Stimulated activated CD4-positive, alpha-beta T cell treated with anti-CD3 and anti-CD28 coated beads, Interleukin-1b, Interleukin-23, amount 100 ng/mL, for 48 hours (primary cell): ENCODE measurements at places on chromosomes 3 and 15.

- no peak for DNase-seq
These were observed 5.7 kb upstream of the BLM start for GRCh38 chr15:90711418-90711824.

DNA sequence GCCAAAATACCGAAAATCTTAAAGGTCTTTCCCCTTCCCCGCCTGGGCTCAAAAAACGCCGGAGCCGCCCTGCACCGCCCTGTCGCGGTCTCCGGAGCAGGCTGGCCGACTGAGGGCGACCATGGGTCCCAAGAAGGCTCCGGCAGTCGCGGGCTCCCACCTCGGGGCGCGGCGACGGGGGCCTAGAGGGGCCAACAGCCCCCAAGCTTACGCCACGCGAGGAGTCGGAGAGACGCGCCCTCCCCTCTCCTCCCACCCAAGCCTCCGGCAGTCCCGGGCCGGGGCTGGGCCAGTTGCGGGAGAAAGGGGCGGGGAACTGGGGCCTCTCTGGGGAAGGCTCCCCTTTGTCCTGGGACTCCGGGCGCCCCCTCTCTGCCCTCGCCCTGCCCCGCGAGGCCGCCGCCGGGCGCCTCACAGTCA lies 69.2 kb downstream of the GOLGA8B start:
- no peak for DNase-seq

GRCh38 chr3:48504051-48504946 lies at the start of gene SHISA5:
Gene SHISA5, minus strand, starts transcription at chr3:48504174. Its CDS starts 80 bp downstream, at chr3:48504094.
- peak; percentile 53 for DNase-seq

- DNase-seq = no peak
These were observed 14.5 kb downstream of the C3orf20 start for GRCh38 chr3:14689247-14689980.

DNA sequence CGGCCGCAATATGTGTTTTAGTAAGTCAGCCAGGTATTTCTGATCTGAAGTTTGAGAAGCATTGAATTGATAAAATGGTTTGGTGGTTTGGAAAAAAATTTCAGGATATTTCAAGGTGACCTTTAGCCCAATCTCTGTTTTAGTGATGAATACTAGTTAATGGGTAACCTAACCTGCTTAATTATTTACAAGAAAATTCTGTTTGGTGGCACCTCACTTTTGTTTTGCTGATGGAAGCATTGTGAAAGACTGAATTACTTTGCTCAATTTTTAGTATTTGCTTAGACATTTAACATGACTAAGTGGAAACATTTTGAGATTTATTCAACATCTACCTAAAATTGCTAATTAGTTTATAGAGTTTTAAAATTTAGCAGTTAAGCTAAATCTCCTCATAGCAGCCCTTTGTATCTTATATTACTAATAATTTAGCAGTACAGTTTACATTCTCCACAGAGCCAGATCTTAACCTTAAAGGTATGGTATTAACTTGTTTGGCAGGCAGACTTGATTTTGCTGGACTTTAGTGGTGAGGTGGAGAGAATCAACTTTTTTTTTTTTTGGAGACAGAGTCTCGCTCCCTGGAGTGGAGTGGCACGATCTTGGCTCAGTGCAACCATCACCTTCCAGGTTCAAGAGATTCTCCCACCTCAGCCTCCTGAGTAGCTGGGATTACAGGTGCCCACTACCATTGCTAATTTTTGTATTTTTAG lies 35.4 kb downstream of the GRAMD1C start:
- DNase-seq = no peak

DNA sequence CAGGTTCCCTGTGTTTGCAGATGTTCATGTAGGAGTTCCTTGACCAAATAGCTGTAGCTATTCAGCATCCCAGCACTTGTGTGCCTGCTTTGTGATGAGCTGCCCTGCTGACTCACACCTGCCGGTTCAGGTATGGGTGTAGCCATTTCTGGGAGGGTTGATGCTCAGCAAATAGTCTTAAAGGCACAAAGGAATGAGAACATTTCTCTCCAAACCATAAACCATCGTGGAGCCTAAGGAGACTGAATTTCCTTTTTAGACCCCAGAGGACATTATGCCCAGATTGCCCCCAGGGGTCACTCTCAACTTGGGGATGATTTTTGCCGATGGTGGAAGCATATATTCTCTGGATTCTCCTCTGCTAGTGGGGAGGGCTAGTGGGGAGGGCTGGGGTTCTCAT lies 80.6 kb downstream of the ADAMTSL3 start:
- DNase-seq = no peak

DNA sequence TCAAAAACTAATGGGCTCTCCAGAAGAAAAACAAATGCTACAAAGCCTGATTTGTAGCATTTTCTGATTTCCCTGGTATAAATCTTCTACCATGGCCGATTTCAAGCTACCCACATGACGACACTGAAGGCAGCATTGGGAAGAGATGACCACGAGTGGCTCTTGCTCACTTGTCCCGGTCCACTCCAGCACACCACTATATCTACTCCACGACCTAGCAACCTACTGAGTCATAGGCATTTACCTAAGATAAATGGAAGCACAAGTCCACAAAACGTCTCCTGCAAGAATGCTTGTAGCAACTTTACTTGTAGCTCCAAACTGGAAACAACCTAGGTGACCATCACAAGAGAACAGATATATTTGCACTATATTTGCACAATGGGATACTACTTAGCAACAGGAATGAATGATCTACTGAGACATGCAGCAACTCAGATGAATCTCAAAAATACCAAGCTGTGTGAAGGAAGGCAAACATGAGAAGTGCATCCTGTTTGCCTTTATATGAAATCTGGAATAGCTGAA lies 60.8 kb upstream of the HES1 start:
- no peak for DNase-seq

- no peak for DNase-seq
These were observed 90.2 kb upstream of the LMOD3 start for GRCh38 chr3:69212411-69213160.

- DNase-seq = no peak
These were observed 42.6 kb upstream of the DUSP7 start for GRCh38 chr3:52099001-52099401.
